ENCODE measurements at places on chromosomes 2 and 18.

- DNase-seq = no peak
Observed at GRCh38 chr2:102977426-102978090, 215.7 kb downstream of the TMEM182 start.

GRCh38 chr2:231341100-231341499, 54.4 kb upstream of the B3GNT7 start:
- DNase-seq = no peak

DNA sequence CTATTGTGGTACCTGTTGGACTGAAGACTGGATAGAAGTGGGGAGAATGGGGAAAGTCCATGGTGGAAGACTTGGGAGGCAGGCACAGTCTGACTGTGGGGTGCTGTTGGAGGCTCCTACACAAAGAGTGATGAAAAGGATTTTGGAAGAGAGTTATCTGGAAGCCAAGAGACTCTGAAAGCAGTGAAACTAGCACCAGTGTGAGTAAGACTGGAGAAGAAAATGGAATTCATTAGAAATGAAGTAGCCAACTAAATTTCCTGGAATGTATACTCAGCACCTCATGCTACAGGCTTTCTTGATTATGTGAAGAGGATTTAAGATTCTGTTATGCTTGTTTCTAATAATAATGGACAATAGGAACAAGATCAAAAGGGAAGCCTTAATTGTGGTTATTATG, 27.7 kb downstream of the ELP2 start:
- no peak for DNase-seq

DNA sequence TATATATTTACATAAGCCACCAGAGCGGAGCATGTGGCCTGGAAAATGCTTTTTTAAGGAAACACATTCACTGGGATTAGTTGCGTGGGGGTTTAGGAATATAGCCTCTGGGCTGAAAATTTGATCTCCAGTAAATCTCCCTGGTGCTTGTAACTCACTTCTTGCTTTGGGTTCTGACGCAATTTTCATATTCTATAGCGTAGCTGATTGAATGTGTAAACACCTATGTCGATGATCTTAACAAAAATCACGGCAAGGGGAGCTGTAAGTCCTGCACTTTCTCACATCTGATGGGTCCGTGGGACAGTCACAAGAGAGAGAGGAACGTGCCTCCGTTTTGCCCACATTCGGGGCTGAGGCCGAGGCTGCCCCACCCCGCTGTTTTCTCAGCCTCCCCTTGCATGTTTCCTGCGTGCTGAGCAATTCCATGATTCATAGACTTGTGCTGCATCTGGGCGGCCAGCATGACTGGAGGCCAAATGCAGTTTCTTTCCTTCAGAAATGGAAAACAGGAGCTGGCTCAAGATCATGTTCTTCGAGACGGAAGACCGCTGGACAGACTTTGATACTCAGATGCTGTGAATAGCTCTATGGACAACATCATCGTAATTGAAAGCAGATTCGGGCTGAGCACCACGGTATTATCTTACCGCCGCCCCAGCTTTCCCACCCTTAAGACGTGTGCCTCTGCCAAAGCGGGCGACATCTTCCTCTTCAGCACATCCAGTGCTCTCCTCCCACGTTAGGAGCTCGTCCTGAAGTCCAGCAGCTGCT, 109.2 kb downstream of the TMEM18 start:
- DNase-seq = no peak

- DNase-seq = peak; percentile 67
Observed at GRCh38 chr2:218567797-218568189, 358 bp downstream of the USP37 start.

- DNase-seq = no peak
Observed at GRCh38 chr2:105438104-105438929, 39.5 kb upstream of the FHL2 start.

GRCh38 chr2:62254424-62255266, 58.7 kb downstream of the B3GNT2 start:
- no peak for DNase-seq

DNA sequence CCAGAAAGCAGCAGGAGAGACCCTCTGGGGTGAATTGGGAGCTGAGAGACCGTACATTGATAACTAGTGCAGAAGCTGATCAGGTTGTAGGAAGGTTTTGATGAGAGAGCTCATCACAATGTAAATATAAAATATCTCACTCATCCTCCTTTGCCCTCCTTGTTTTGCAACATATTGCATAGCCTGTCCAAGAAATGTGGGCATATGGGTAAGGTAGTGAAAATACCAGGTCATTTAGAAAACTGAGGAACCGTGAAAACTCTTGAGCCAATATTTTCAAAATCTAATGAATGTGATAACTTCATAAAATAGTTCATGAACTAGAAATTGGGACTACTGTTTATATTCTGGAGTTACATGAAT, 31.4 kb downstream of the C18orf54 start:
- no peak for DNase-seq

DNA sequence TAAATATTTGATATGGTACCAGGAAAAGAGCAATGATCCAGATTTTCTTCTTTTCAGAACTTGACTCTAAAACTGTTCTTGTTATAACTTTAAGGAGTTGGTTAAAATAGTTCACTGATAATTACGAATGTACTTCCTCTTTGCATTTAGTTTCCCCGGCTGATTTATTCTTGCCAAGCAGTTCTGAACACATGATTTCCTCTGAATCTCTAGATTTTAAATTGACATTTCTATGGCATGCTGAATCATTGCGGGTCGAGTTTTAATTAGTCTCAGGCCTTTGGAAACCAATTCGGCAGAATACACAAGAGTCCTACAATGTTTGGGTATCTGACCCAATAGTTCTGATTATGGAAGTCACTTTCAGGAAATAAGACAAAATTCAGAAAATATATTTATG, 37.3 kb upstream of the DNAH7 start:
- DNase-seq = no peak

DNA sequence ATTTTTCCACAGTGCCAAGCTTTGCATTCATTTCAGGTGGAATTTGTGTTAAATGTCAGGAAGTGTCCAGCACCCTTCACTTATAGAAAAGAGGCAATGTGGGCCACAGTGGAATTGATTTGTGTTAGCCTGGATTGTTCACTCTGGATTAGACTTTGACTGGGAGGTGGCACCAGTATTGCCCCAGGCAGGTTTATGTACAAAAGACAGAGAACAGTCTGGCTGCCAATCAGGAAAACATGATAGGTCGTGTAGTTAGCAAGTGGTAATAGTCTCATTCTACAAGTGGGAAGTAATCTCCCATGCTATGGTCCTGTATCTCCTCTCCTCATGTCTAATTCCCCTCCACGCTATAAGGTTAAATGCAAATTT, 45.6 kb downstream of the RAB27B start:
- DNase-seq = no peak

DNA sequence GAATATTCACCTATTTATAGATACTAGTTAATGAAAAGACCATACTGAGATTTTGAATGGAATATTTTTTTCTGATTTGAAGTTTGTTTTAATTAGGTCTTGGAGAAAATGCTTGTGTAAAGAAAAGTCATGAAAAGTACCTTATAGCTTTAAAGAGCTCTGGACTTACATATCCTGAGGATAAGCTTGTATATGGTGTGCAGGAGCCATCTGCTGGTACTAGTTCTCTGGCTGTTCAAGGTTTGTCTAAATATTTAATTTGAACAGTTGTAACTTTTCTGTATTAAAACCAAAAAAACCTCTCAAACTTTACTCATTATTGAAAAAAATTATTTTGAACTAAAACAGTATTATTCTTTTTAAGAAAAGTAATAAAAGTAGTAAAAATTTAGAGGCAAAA, 50.1 kb downstream of the UBR3 start:
- no peak for DNase-seq

Data from activated T-cell treated with anti-CD3 and anti-CD28 coated beads for 4 hours (primary cell).